Activated naive CD8-positive, alpha-beta T cell treated with anti-CD3 and anti-CD28 coated beads for 36 hours (primary cell): ENCODE measurements at places on chromosomes 7 and 10. TPM values are rescaled to one million over a fixed set of nuclear protein-coding genes. Genes with fewer than 3 reads are reported as not detected.

DDIT4 gene
- total RNA-seq: 424 TPM

- no peaks in the 10 kb centered on the region for H3K36me3 ChIP-seq
- no peaks in the 10 kb centered on the region for H3K4me1 ChIP-seq
- no peaks in the 10 kb centered on the region for H3K27me3 ChIP-seq
- no peak overlapping the region for H3K27ac ChIP-seq
- H3K4me3 ChIP-seq: no peak overlapping the region
Measured at GRCh38 chr7:53473371-53473770, 437.9 kb downstream of the POM121L12 start.

DNA sequence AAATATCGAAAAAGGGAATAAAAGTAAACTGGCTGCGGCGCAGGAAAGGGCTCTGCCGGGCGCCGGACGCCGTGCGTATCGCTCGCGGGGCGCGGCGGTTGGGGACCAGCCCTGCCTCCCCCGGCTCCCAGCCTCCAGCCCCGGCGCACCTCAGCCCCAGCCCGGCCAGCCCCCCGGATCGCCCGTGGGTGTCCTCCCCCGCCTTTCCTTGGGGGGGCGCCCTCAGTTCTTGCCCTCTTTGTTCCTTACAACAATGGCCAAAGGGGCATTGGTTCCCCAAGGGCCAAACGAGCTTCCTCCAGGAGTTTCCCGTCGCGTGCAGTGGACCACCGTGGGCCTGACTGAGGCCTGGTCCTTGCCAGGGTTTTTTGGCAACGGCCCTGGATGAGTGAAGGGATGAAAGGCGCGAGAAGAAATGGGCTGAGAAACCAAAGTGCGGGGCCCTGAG is 1.2 kb downstream of the MACROH2A2 start:
- H3K27ac ChIP-seq: no peak overlapping the region
- H3K27me3 ChIP-seq: peaks cover 54% of the 10 kb centered on the region
- peak overlapping the region; percentile 75 for H3K4me3 ChIP-seq

RAB19 gene
- 7.6 TPM for total RNA-seq

OR2A12 gene
- total RNA-seq: not detected

- no peak overlapping the region for H3K27ac ChIP-seq
- no peak for DNase-seq
- no peaks in the 10 kb centered on the region for H3K4me1 ChIP-seq
- no peaks in the 10 kb centered on the region for H3K27me3 ChIP-seq
Measured at GRCh38 chr7:91379236-91379635, 115.0 kb downstream of the FZD1 start.

FZD1 gene
- total RNA-seq: 0.22 TPM

DNA sequence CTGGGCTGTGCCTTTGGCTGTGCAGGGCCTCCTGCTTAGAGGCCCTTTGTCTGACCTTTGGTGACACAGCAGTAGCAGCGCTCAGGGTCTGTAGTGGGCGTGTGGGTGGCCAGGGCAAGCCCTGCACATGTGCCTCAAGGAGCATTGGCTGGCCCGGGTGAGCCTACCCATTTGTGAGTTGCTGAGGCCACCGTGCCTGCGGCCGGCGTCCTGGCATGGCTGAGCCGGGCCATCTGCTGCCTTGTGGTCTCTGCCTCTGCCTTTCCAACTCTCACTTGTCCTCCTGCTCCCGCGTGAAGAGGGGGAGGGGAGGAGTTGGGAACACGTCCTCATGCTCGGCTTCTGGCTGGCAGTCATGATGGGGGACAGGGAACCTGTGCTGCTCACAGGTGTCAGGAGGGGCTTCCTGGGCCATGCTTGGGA is 9.2 kb upstream of the ORAI2 start:
- H3K4me1 ChIP-seq: peaks cover 59% of the 10 kb centered on the region
- peaks cover 46% of the 10 kb centered on the region for H3K36me3 ChIP-seq
- no peak overlapping the region for H3K4me3 ChIP-seq
- DNase-seq: no peak
- H3K27me3 ChIP-seq: no peaks in the 10 kb centered on the region

- no peak overlapping the region for H3K4me3 ChIP-seq
- H3K27ac ChIP-seq: no peak overlapping the region
- DNase-seq: peak; percentile 11
- H3K27me3 ChIP-seq: no peaks in the 10 kb centered on the region
- H3K4me1 ChIP-seq: no peaks in the 10 kb centered on the region
- no peaks in the 10 kb centered on the region for H3K36me3 ChIP-seq
Measured at GRCh38 chr10:124289851-124290795, 128.6 kb downstream of the OAT start.

GRCh38 chr7:105354383-105354782 is 34.3 kb downstream of the SRPK2 start:
- peaks cover 46% of the 10 kb centered on the region for H3K4me1 ChIP-seq
- H3K27ac ChIP-seq: no peak overlapping the region
- H3K36me3 ChIP-seq: peaks cover 14% of the 10 kb centered on the region
- DNase-seq: no peak
- H3K27me3 ChIP-seq: no peaks in the 10 kb centered on the region
- no peak overlapping the region for H3K4me3 ChIP-seq

DNA sequence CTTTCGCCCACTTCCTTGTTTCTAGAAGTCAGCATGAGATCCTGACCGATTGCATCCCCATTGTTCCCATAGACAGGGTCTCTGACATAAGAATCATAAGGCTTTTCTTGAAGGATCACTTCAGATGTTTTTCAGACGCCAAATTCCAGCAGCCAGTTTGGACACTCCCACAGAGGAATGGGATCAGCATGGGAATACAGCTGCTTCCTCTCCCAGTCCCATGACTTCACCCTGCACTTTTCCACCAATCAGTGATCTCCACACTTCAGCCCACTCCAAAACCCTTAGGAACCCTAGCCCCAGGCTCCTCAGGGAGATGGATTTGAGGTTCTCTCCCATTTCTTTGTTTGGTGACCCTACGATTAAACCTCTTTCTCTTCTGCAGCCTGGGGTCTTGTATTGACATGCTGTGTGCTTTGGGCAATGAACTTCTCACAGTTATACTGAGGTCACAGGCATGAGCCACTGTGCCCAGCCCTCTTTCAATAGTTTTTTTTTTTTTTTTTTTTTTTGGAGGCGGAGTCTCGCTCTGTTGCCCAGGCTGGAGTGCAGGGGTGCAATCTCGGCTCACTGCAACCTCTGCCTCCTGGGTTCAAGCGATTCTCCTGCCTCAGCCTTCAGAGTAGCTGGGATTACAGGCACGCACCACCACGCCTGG is 52.8 kb upstream of the CHST3 start:
- H3K4me1 ChIP-seq: no peaks in the 10 kb centered on the region
- no peak for DNase-seq
- H3K27ac ChIP-seq: no peak overlapping the region
- no peaks in the 10 kb centered on the region for H3K36me3 ChIP-seq
- H3K27me3 ChIP-seq: peaks cover 4% of the 10 kb centered on the region

DNA sequence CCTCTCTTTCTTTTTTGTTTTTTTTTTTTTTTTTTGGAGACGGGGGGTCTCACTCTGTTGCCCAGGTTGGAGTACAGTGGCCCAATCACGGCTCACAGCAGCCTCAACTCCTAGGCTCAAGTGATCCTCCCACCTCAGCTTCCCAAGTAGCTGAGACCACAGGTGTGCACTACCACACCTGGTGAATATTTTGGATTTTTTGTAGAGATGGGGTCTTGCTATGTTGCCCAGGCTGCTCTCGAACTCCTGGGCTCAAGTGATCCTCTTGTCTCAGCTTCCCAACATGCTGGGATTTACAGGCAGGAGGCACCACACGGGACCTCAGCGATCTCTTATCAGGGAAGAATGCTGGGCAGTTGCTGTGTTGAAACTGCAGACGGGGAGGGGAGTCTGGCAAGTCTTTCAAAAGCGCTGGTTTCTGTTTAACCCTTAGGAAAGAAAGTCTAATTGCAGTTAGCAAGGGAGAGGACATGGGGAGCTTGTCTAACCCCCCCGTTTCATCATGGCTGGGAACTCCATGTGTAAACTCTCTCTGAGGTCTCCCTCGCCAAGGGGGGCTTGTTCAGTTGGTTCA is 39.6 kb upstream of the LMTK2 start:
- no peaks in the 10 kb centered on the region for H3K4me1 ChIP-seq
- H3K27me3 ChIP-seq: peaks cover 16% of the 10 kb centered on the region
- no peak for DNase-seq
- H3K4me3 ChIP-seq: no peak overlapping the region
- no peak overlapping the region for H3K27ac ChIP-seq
